Activated naive CD4-positive, alpha-beta T cell (primary cell): ENCODE measurements at places on chromosomes 13 and 19.

- no peak for DNase-seq
Observed at GRCh38 chr13:72651144-72651543, 76.3 kb downstream of the MZT1 start.

DNA sequence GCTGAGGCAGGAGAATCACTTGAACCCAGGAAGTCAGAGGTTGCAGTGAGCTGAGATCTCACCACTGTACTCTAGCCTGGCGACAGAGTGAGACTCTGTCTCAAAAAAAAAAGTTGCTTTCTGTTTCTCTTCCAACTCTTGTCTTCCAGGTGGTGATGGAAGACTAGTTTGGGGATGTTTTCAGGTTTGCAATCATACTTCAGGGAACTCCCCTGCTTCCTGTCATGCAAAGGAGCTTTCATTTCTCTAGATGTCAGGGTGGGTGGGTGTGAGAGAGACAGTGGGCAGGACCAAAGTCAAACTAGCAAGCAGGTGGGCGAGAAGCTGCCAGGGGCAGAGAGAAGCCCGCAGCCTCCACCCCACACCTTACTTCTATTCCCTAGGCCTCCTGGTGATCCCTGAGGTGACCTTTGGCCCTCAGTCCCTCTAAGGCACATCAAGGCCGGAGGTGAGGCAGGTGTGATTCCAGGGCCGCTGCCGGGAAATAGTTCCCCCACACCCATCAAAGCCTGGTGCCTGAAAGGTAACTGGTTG lies 25.7 kb downstream of the CCNE1 start:
- DNase-seq = no peak

GRCh38 chr13:26914148-26914547 lies 153.6 kb upstream of the GPR12 start:
- no peak for DNase-seq

DNA sequence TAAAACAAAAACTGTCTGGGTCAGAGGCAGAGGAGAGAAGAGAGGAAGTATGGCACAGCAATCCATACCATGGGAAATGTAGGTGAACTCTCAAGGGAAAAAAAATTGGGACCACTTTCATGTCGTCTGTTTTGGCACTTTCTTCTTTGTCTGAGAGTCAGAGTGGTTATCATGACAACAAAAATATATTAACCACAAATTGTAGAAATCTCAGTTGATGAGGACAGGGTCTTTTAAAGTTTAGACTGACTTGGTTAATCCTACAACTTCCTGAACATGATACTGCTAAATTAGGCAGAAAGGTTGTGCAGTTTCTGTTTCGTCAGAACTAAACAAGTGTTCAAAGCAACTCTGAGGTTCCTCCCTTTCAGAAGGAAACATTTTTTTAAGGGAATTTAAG lies 15.2 kb downstream of the KLF5 start:
- DNase-seq = no peak

GRCh38 chr13:34637138-34637537 lies 304.9 kb upstream of the NBEA start:
- no peak for DNase-seq

DNA sequence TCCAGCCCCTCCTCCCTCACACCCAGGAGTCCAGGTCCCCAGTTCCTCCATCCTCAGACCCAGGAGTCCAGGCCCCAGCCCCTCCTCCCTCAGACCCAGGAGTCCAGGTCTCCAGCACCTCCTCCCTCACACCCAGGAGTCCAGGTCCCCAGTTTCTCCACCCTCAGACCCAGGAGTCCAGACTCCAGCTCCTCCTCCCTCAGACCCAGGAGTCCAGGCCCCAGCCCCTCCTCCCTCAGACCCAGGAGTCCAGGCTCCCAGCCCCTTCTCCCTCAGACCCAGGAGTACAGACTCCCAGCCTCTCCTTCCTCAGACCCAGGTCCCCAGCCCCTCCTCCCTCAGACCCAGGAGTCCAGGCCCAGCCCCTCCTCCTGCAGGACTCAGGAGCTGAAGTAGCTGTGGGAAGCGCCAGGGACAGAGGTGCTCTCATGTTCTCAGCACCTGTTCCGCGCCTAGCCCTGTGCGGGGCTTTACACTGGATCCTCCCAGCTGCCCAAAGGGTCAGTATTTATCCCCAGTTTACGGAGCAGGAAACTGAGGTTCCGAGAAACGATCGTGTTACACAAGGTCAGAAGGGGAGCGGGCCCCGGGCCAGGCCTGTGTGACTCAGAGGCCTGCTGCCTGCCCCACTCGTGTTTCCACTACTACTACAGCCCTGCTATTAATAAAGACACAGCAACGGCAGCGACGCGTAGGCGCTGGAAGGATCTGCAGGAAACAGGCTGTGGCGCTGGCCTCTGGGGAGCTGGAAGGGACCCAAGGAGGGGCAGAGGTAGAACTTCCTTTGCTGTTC lies 1.7 kb upstream of the SBK3 start:
- DNase-seq = no peak

DNA sequence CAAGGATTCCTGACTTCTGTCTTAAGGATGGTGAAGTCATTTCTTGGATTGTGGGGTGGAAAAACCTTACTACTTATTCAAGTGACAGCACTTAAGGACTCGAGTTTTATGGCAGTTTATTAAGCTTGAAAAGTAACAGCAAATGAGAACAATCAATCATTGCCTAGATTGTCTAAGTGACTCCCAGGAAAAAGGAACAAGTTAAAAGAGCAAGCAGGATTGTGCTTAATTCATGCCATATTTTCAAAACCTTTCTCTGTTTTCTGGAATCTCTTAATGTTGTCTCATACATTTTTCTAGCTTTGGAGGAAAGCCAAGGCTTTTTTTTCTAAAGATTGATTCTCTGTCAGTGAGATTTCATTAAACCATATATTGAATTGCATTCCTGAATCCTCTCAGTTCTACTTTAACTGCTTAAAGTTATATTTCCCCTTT lies 236.2 kb upstream of the HTR2A start:
- no peak for DNase-seq

DNA sequence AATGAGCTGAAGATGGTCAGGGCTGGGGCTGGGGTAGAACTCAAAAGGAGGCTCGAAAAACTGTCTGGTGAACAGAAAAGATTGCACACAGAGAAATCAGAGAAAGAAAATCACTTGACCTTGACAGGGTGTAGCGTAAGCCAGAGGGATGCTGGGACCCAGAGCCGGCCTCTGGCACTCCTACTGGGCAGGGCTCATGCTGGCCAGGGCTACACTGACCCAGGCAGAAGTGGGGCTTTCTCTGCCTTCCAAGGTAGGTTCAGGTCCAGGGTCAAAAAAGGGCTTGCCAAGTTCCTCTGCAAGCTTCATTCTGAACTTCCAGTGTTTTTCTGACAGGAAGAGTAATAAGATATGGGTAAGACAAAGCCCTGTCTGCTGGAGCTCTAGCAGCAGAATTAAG lies 56.2 kb downstream of the LATS2 start:
- no peak for DNase-seq

DNA sequence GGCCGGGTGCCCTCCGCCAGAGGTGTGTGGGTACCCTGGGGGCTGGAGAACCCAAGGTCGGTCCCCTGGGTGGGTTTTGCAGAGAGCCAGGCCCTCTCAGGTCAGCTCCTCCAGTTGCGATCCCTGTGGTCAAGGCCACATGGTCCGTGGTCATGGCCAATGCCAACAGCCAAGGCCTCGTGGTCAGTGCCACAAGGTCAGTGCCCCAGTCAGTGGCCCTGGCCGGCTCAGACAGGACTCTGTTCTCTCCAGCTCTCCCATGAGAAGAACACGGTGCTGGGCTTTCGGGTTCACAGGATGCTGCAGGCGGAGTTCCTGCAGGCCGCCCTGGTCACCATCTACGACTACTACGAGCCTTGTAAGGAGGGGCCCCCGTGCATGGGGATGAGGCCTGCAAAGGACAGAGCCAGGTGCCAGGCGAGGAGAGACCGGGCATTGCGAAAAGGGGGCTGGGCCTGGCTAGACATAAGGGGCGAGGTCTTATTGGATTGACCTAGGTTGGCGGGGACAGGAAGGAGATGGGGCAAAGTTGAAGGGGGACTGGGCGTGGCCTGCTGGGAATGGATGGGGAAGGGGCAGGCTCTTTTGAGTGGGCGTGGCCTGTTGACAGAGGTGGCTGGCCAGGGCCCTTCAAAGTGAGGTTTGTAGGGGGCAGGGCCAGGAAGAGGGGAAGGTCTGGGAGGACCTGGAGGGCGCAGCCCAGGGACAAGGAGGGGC lies 15.2 kb upstream of the SHFL start:
- DNase-seq = no peak

- no peak for DNase-seq
Observed at GRCh38 chr13:85650613-85651012, 148.6 kb downstream of the SLITRK6 start.

DNA sequence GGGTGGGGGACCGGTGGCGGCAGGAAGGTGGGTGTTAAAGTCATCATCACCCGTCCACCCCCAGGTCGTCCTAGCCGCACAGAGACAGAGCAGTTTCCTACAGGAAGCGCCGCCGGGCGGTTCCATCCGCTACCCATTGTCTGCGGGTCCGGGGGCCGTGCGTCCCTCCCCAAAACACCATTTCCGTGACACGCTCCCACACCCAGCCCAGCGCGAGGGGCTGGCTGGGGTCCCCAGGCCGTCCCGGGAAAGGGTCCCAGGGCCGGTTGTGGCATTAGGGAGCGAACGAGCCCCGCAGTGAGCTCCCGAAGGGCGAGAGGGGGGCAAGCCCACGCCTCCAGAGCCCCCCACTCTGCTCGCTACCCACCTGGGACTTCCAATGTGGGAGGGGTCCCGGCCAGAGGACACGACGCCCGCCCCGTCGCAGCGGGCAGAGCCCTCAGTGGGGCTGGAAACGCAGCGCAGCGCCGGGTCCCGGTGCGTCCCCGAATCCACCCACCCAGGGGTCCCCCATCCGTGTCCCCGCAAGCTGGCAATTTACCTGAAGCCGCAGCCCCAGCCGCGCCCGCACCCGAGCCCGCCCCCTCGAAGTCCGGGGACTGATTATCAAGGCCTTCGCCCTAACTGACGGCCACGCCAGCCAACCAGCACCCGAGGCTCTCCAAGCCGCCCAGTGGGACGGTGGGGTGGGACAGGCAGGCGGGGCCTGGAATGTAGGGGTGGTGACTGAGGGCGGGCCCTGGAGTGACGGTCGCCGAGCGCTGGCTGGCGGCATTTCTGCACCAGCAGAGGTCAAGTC lies at the start of gene KANK3:
KANK3 (minus strand) TSS at position 579 of the 799 bp plus-strand sequence. CDS start 5,434 bp downstream, outside the sequence.
- DNase-seq = peak; percentile 82

DNA sequence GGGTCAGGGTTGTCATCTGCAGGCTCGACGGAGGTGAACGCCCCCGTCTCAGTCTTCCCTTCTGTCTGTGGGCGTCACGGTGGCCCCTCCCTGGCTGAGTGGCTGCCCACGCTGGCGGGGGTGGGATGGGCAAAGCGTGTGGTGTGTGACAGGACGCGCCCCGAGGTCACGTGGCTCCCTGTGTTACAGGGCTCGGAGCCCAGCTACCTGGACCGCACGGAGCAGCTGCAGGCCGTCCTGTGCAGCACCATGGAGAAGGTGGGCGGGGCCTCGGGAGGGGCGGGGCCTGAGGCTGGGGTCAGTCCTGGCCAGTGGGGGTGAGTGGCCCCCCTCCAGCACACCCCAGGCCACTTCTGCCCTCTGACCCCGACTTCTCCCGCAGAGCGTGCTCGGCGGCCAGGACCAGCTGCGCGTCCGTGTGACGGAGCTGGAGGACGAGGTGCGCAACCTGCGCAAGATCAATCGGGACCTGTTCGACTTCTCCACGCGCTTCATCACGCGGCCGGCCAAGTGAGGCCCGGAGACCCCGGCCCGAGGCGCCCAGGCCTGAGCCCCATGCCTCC lies 6.3 kb upstream of the GRIN3B start:
- DNase-seq = no peak

- DNase-seq = no peak
Observed at GRCh38 chr19:17772172-17772571, 20.9 kb downstream of the FCHO1 start.

DNA sequence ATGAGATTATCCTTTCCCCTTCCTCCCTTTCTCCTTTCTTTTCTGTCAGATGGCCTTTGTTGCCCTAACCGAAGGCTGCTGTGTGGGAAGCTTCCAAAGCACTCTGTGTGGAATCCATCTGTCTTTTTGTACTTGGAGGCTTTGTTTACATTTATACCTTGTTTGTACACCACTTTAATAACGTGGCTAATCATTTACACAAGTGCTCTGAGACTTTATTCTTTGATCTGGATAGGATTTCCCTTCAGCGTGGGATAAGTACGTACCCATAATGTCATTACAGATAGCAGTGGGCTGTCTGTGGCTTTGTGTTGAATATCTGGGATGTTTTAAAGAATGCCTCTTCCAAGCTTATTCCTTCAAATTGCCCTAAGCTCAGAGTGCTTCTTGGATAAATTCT lies 684.7 kb upstream of the SLITRK5 start:
- DNase-seq = no peak

GRCh38 chr13:85631801-85632200 lies 167.4 kb downstream of the SLITRK6 start:
- no peak for DNase-seq

GRCh38 chr13:33798023-33798422 lies 19.9 kb upstream of the RFC3 start:
- DNase-seq = no peak

GRCh38 chr13:43185226-43185625 lies 161.8 kb downstream of the DNAJC15 start:
- no peak for DNase-seq

- no peak for DNase-seq
Observed at GRCh38 chr19:7010722-7011593, 10.3 kb downstream of the MBD3L2B start.

GRCh38 chr19:11018763-11019162 lies 57.9 kb downstream of the SMARCA4 start:
- no peak for DNase-seq

DNA sequence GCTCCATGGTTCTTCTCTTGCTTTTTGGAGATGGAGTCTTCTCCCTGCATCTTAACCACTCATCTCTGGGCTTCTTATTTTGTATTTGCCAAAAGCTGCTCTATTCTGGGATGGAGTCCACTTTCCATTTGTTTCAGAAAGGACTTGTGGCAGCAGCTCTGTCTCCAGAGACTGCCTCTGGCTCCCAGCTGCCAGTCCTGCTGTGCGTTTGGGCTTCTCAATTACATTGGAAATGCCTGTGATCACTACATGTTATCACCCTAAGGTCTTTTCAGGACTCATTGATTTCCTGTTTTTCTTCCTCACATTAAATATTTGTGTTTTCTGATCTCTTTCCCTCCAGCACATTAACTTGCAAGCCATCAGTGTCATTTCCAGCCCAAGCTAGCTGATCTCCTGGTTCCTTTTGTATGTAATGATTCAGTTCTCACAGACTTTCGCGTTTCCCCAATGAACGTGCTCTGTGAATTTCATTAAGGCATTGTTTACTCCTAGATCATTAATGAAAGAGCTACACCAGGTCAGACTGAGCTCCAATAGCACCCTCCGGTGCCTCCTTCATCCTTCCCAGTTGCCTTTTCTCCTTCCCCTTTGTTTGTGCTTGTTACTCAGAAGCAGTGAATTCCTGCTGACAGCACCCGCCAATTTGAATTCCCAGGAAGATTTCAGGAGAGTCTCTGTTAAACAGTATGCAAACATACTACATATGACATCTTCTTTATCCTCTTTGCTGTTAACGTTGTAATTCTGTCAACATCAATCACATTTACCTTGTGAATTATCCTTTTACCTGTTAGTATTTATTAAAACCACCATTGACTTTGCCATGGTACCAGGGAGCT lies 3.0 kb downstream of the CBY2 start:
- DNase-seq = no peak
